ENCODE measurements at places on chromosomes 4 and X. TPM values are rescaled to one million over a fixed set of nuclear protein-coding genes. Genes with fewer than 3 reads are reported as not detected.
A peak's percentile ranks its signal among the peaks of the same experiment; 100 is the strongest.

Gene PABPC1L2B
- not detected for total RNA-seq

Gene FAM47C
- not detected for total RNA-seq

Gene CHRDL1
- total RNA-seq = 11.4 TPM

Gene TKTL2
- total RNA-seq = not detected

Gene ZNF157
- total RNA-seq = 0.35 TPM

Gene RNF175
- total RNA-seq = not detected

Gene LDB2
- 7.9 TPM for total RNA-seq

Gene CHRNA9
- total RNA-seq = not detected

Gene ELF4
- 14.1 TPM for total RNA-seq

Gene DNAAF6
- total RNA-seq = not detected

- H3K27me3 ChIP-seq = no peaks in the 10 kb centered on the region
- no peak overlapping the region for H3K27ac ChIP-seq
- no peaks in the 10 kb centered on the region for H3K4me1 ChIP-seq
- DNase-seq = no peak
- H3K4me3 ChIP-seq = no peak overlapping the region
These were observed 856.6 kb upstream of the GRID2 start for GRCh38 chr4:91447168-91447567.

GRCh38 chr4:15781427-15782095, 3.4 kb downstream of the CD38 start:
- H3K36me3 ChIP-seq = no peaks in the 10 kb centered on the region
- no peak overlapping the region for H3K27ac ChIP-seq
- no peaks in the 10 kb centered on the region for H3K27me3 ChIP-seq
- no peak overlapping the region for H3K4me3 ChIP-seq

- no peaks in the 10 kb centered on the region for H3K36me3 ChIP-seq
- no peaks in the 10 kb centered on the region for H3K4me1 ChIP-seq
- no peak overlapping the region for H3K4me3 ChIP-seq
- H3K27me3 ChIP-seq = no peaks in the 10 kb centered on the region
These were observed 580.4 kb upstream of the ADGRL3 start for GRCh38 chr4:60619531-60620305.

GRCh38 chrX:360496-361150, 26.1 kb downstream of the PPP2R3B start:
- H3K27ac ChIP-seq = no peak overlapping the region
- DNase-seq = no peak
- no peak overlapping the region for H3K4me3 ChIP-seq
- H3K27me3 ChIP-seq = no peaks in the 10 kb centered on the region
- H3K36me3 ChIP-seq = peaks cover 6% of the 10 kb centered on the region

DNA sequence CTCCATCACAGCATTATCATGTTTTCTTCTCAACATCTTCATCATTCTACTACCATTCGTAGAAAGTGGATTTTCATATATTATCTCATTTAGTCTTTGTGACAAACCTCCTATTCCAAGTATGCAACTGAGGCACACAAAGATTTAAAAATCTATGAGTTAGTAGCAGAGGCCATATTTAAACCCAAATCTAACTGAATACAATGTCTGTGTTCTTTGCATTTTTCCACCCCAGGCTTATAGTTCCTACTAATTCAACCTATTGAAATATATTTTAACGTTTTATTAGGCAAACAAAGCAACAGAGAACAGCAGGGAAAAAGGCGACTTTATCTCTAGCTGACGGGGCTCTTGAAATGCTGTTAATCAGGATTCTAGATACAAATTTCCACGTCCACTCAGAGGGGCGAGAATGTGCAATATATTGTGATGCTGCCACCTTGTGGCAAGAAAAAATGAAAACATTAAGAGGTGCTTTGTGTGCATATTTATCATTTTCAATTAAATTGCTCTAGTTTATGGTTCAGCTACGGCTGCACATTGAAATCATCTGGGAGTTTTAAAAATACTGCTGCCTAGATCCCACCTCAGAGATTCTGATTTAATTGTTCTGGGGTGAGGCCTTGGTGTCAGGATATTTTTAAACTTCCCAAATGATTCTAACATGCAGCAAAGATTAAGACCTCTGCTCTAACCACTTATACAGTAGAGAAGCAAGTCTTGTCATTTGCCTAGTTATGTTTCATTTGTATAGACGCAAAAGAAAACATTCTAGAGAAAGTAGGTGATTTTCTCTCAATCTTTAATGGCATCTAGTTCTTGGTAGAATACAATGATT, 315.9 kb downstream of the MAPK10 start:
- H3K4me1 ChIP-seq = peaks cover 7% of the 10 kb centered on the region
- H3K27me3 ChIP-seq = no peaks in the 10 kb centered on the region
- no peaks in the 10 kb centered on the region for H3K36me3 ChIP-seq
- no peak for DNase-seq
- no peak overlapping the region for H3K4me3 ChIP-seq

DNA sequence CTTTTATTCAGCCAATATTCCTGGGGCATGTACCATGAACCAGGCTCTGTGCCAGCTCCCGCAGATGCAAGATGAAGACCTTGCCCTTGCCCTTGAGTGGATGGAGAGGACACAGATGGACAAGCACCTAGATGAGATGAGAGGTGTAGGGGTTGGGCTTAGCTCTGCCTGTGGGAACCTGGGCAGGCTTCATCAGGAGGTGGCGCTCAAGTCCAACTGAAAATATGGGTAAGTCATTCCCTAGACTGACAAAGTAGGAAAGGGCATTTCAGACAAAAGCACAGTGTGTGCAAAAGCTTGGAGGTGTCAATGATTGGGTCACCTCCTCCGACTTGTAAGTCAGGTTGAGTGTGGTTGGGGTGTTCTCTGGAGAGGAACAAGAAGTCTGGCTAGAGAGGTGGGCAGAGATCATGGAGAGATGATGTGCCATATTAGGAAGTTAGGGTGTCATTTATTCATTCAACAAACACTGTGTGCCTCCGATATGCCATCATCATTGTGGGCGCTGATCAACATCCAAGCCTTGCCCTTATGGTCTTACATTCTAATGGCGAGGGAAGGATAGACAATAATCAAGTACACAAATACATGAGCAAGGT, 64.6 kb downstream of the ANAPC4 start:
- H3K4me1 ChIP-seq = no peaks in the 10 kb centered on the region
- H3K36me3 ChIP-seq = no peaks in the 10 kb centered on the region
- DNase-seq = no peak
- H3K27me3 ChIP-seq = no peaks in the 10 kb centered on the region

DNA sequence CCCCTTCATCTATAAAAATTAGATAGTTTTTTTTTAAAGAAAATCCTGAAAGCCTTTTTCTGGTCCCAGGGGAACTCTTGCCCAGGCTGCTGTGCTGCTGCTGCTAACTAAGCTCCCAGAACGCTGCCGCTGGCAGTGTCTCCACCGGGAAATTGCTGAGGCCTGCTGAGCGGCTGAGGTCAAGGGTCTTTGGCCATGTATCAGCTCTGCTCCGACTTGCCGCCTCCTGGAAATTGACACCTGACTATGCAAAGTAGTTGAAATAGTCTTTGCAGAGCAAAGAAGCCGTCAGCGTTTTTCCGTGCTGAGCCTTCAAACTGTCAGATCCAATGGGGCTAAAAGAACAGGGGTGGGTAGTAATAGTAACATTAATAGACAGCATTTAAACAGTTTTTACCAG, 839 bp downstream of the QDPR start:
- H3K4me1 ChIP-seq = peaks cover 13% of the 10 kb centered on the region
- no peak overlapping the region for H3K27ac ChIP-seq
- H3K4me3 ChIP-seq = peak overlapping the region; percentile 79

- no peaks in the 10 kb centered on the region for H3K36me3 ChIP-seq
- H3K4me1 ChIP-seq = no peaks in the 10 kb centered on the region
- H3K27ac ChIP-seq = no peak overlapping the region
- H3K27me3 ChIP-seq = no peaks in the 10 kb centered on the region
These were observed 1242.9 kb downstream of the C4orf33 start for GRCh38 chr4:130338851-130339250.

- H3K27ac ChIP-seq = peak overlapping the region; percentile 40
- peaks cover 27% of the 10 kb centered on the region for H3K4me1 ChIP-seq
- H3K4me3 ChIP-seq = no peak overlapping the region
- H3K36me3 ChIP-seq = no peaks in the 10 kb centered on the region
- no peak for DNase-seq
These were observed 120.7 kb upstream of the TRIM2 start for GRCh38 chr4:153083447-153083947.

DNA sequence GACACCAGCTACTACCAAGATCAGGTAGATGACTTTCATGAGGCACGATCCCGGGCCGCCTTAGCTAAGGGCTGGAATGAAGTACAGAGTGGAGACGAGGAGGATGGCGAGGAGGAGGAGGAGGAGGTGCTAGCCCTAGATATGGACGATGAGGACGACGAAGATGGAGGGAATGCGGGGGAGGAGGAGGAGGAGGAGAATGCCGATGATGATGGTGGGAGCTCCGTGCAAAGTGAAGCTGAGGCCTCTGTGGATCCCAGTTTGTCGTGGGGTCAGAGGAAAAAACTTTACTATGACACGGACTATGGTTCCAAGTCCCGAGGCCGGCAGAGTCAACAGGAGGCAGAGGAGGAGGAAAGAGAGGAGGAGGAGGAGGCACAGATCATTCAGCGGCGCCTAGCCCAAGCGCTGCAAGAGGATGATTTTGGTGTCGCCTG, 481 bp downstream of the UTP3 start:
- no peaks in the 10 kb centered on the region for H3K36me3 ChIP-seq
- H3K4me1 ChIP-seq = peaks cover 21% of the 10 kb centered on the region
- peak overlapping the region; percentile 94 for H3K27ac ChIP-seq
- no peaks in the 10 kb centered on the region for H3K27me3 ChIP-seq
- peak overlapping the region; percentile 87 for H3K4me3 ChIP-seq

- peaks cover 39% of the 10 kb centered on the region for H3K36me3 ChIP-seq
- no peak overlapping the region for H3K4me3 ChIP-seq
- no peaks in the 10 kb centered on the region for H3K27me3 ChIP-seq
- no peak for DNase-seq
These were observed 23.5 kb upstream of the TMEM165 start for GRCh38 chr4:55372259-55372658.

DNA sequence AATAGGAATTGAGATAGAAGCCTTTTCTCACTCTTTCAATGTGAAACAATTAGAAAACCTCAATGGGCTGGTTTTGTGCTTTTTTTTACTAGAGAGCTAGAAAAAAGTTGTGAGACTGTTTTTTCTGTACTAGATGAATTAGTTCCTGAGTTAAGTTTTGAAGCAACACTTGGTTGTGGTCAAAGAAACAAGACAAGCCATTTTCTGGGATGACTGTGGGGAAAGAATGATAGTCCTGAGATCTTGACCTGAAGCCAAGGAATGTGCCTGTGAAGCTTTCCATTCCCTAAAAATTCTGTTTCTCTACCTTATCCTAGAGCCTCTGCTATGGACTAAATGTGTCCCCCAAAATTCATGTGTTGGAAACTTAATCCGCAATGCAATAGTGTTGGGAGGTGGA, 157.8 kb upstream of the TLL1 start:
- DNase-seq = no peak
- H3K27me3 ChIP-seq = no peaks in the 10 kb centered on the region
- no peak overlapping the region for H3K4me3 ChIP-seq
- no peaks in the 10 kb centered on the region for H3K4me1 ChIP-seq
- H3K27ac ChIP-seq = no peak overlapping the region
- no peaks in the 10 kb centered on the region for H3K36me3 ChIP-seq

- H3K27me3 ChIP-seq = no peaks in the 10 kb centered on the region
- H3K4me3 ChIP-seq = peak overlapping the region; percentile 93
- peaks cover 49% of the 10 kb centered on the region for H3K4me1 ChIP-seq
- H3K36me3 ChIP-seq = peaks cover 30% of the 10 kb centered on the region
- H3K27ac ChIP-seq = peak overlapping the region; percentile 0
These were observed 1.8 kb downstream of the NOP14 start for GRCh38 chr4:2961421-2961810.

- H3K4me1 ChIP-seq = peaks cover 10% of the 10 kb centered on the region
- H3K4me3 ChIP-seq = no peak overlapping the region
These were observed 282.4 kb downstream of the C4orf33 start for GRCh38 chr4:129378364-129378763.

GRCh38 chrX:41599507-41599906, 89.3 kb upstream of the GPR34 start:
- no peak for DNase-seq
- H3K27ac ChIP-seq = no peak overlapping the region
- H3K27me3 ChIP-seq = no peaks in the 10 kb centered on the region
- H3K36me3 ChIP-seq = no peaks in the 10 kb centered on the region
- H3K4me1 ChIP-seq = no peaks in the 10 kb centered on the region

DNA sequence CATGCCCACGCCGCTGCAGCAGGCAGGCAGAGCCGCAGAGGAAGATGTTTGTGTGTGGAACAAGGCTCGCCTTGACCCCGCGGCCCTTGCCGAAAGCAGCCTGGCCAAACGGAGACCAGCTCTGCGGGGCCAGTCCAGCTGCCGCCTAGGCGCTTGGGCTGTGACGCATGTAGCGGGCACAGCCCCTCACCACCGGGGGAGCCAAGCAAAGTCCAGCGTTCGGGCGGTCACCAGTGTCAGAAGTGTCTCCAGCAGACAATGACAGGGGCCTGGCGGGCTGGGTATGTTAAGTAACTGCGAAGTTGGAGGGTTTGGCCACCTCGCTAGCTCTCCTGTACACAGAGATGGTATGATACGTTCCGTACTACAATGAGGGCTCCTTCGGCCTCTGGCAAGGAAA, 1.3 kb downstream of the AMER1 start:
- DNase-seq = no peak
- no peaks in the 10 kb centered on the region for H3K36me3 ChIP-seq
- peaks cover 5% of the 10 kb centered on the region for H3K4me1 ChIP-seq
- peak overlapping the region; percentile 93 for H3K27ac ChIP-seq
- H3K4me3 ChIP-seq = peak overlapping the region; percentile 66
- H3K27me3 ChIP-seq = no peaks in the 10 kb centered on the region

DNA sequence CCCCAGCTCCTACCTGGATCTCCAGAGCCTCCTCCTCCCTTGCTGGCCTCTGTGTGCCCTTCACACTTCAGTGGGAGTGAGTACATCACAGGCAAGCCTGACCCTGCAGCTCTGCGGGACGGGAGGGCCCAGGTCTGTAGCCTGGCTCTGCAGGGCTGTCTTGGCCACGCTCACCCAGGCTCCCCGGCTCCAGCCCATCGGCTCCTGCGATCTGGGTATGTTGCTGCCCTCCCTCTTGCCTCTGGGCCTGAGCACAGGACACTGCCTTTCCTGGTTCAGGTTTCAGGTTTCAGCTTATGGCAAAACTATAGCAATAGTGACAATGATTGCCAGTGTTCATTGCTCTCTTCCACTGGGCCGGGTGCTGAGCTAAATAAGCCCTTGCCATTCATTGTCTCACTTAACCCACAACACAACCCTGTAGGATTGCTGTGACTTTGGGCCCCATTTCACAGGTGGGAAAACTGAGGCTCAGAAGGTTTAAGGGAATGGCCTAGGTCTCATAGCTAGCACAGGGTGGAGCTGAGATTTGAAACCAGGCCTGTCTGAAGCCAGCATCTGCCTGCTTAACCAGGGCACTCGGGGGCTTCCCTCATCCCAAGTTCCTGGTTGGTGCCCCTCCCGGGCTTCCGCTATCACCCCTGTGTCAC, 44.6 kb upstream of the SORCS2 start:
- H3K4me1 ChIP-seq = no peaks in the 10 kb centered on the region
- H3K36me3 ChIP-seq = no peaks in the 10 kb centered on the region
- H3K27me3 ChIP-seq = peaks cover 35% of the 10 kb centered on the region
- H3K27ac ChIP-seq = no peak overlapping the region

DNA sequence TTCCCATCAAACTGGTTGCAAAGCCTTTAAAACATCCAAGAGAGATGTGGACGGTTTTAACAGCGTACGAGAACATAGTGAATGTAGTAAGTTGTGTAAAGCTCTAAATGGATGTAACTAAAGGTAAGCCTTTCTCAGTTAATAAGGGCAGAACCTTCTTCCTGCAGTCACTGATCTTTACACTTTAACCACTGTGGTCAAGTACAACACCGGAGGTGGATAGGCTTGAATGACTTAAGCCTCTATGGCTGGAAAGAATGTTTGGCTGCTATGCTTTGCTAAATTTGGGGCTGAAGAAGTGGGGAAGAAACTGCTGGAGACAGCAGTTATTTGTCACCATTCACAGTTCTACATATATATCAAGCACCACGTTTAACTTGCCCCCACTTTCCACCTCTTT, 285.1 kb upstream of the FMR1 start:
- no peak overlapping the region for H3K4me3 ChIP-seq
- no peaks in the 10 kb centered on the region for H3K27me3 ChIP-seq
- DNase-seq = no peak
- no peaks in the 10 kb centered on the region for H3K36me3 ChIP-seq
- H3K4me1 ChIP-seq = no peaks in the 10 kb centered on the region
